Osteoblast (primary cell): ENCODE measurements at places on chromosomes 1 and 21.

- DNase-seq = no peak
Measured at GRCh38 chr1:54248966-54249365, 49.0 kb downstream of the MRPL37 start.

DNA sequence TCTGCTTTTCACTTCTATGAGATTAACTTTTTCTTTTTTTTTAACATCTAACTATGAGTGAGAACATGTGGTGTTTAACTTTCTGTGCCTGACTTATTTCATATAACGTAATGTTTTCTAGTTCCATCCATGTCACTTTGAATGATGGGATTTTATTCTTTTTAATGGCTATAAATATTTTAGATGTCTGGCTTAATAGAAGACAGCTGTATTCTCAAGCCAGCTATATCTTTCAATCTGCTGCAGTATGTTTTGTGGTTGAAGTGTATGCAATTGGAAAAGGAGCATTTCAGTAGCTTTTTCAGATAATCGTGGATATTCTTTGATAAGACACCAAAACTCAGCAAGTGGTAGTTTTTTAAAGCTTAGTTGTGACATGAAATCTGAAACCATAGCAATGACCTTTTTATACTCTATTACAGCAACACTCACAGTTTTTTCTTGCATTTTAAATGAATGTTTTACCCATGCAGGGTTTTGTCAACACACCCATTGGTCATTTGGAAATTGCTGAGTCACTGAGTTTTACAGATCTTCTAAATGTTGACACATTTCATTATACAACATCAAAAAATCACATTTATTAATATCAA is 5.7 kb upstream of the SVBP start:
- DNase-seq = no peak

- peak; percentile 95 for DNase-seq
Measured at GRCh38 chr21:45570826-45571601, 28.8 kb upstream of the SLC19A1 start.

- DNase-seq = no peak
Measured at GRCh38 chr1:209248649-209249279, 334.8 kb upstream of the CAMK1G start.

DNA sequence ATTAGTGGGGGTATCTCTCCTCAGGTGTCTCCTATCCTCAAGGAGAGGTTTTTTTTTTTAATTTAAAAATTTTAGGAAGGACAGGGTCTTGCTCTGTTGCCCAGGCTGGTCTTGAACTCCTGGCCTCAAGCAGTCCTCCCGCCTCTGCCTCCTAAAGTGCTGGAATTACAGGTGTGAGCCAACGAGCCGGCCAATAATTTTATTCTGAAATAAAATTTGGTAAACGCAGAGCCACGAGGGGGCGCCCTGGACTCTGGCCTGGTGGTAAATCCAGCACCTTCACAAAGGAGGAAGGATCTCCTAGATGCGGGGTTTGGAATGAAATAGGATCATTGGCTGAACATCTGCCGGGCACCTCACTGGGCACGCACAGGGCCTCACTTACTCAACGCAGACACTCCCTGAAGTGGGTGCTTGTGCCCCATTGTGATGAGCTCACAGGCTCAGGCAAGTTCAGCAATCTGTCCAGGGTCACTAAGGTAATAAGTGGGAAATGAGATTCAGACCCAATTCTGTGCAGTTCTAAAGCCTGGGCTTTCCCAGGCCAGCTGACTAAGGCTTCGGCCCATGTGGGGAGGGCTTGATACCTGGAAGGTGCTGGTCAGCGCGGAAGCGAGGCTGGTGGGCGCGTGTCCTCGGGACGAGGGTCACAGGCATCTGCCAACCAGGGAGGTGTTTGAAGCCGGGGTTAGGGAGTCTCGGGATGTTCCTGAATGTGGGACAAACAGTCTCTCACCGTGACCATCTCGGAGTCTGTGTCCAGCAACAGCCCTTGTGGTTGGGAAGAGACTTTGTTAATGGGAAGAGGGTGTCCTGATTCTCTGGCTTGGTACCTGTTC is 32.7 kb upstream of the ETV3 start:
- peak; percentile 65 for DNase-seq

- DNase-seq = peak; percentile 99
Measured at GRCh38 chr1:38138498-38139233, 92.1 kb upstream of the POU3F1 start.

DNA sequence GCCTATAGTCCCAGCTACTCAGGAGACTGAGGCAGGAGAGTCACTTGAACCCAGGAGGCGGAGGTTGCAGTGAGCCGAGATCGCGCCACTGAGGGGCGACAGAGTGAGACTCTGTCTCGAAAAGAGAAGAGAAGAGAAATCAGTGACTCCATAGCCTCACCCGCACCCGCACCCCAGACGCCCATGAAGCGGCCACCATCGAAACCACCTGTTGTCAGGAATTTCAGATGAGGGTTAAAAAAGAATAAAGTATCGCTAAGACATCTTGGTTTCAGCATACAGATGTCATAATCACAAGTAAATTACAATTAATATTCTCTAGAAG is 47.4 kb downstream of the NPHP4 start:
- no peak for DNase-seq

- no peak for DNase-seq
Measured at GRCh38 chr1:59331686-59332620, 35.1 kb downstream of the FGGY start.
